ENCODE measurements at places on chromosomes 1 and 21.

DNA sequence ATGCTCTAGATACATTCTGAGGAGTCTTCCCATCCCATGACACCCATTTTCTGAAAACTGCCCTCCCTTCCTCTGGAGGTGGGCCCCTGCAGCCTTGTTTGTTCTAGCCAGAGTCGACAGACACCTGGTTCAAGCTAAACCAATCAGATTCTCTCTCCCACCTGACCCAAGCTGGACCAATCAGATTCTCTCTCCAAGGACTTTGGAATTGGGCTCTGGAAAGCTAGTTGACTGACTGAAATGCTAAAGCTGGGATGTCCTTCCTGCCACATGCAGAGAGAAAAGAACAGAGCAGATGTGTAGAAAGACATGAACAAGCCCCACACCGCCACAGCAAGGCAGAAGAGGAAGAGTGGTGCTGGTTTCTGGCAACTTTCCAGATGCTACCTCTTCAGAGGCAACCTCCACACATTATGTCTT lies 24.6 kb downstream of the ASAP3 start:
- DNase-seq, result no peak

- peak; percentile 40 for DNase-seq
Observed at GRCh38 chr1:62625415-62625814, 28.1 kb downstream of the ANGPTL3 start.

DNA sequence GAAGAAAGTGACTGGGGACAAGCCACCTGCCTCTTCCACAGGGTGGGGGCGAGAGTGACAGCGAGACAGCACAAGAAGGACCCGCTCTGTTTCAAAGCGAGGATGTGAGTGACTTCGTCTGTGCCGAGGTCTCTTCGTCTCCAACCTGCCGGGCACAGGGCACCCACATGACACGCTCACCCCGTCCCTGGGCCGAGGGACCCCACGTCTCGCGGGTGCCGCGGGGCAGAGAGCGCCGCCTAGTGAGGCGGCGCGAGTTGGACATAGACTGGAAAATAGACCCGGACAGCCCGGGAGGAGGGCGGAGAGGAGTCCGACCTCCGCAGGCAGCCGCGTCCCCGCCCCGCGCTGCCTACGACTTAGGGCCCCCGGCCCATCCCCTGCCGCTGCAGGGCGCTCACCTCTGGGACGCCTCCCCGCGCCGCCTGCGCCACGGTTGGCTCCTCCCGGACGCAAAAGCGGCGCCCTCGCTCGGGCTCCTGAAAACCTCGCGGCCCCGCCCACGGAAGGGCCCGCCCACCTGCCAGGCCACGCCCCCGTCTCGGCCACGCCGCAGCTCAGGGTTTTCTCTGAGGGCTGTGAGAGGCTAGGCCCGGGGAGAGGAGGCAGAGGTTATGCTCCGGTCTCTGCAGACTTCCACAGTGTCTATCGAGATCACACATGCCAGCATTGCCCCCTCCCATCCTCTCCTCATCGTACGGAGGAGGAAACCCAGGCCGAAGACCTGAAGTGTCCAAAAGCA lies at the start of gene TLR5:
TLR5 (minus strand) TSS at position 454 of the 742 bp plus-strand sequence. CDS start 30,217 bp downstream, outside the sequence.
- DNase-seq, result peak; percentile 12

GRCh38 chr1:17239420-17239819 lies 9.5 kb upstream of the PADI3 start:
- DNase-seq, result peak; percentile 32

- no peak for DNase-seq
Observed at GRCh38 chr1:6116137-6116536, 64.0 kb downstream of the CHD5 start.

DNA sequence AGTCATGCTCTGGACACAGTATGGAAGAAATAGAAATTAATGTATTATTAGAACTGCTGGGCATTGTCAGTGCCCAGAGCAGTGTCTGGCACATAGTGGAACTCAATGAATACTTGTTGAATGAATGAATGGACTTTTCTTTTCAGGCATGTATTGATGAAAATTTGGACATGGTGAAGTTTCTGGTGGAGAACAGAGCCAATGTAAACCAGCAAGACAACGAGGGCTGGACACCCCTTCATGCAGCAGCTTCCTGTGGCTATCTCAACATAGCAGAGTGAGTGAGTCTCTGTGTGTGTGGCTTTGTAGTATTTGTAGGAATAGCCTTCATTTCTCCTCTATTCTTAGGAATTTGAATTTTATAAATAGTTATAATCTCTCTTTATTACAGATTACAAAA lies 68.1 kb downstream of the PPP1R12B start:
- no peak for DNase-seq

DNA sequence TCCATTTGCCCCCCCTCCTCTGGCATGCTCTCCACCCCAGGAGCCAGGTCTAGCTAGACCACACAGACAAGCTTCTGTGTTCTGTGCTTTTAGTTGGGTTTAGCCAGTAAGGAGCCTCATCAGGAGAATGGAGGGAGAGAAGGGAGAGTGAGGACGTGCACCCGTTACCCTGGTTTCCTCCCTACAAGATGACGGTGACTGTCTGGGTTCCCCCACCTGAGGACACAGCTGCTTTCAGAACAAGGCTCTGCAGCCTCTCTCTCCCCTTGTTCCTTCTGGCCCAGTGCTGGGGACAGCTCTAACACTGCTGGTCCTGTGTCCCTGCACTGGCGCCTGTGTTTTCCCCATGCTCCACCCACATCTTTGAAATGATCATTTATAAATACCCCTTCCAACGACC lies 184.4 kb upstream of the GALNT2 start:
- no peak for DNase-seq

- DNase-seq, result no peak
Observed at GRCh38 chr21:45853703-45854342, 127.7 kb upstream of the COL6A1 start.

DNA sequence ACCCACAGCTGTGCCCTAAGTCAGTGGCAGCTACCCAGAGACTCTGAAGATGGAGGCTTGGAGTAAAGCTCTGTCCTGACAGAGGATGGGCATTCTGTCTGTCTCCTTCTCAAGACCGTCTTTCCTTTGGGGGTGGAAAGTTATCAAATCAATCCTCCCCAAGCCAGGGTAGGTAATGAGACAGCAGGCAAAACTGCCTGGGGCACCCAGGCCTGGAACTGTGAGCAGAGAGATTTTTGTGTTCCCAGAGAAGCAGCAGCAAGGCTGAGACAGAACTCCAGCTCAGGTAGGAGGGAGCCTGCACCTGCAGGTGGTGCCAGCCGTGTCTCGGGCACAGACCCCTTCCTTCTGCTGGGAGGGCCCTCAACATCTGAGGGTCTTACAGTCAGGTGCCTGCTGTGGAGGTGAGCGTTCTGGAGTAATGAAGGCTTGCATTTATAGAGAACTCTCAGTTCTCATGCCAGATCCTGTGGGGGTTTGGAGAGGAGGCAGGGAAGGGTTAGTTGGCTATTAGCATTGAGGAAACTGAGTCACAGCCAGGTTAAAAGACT lies 95.6 kb downstream of the RIPK4 start:
- DNase-seq, result no peak

GRCh38 chr1:168477792-168478191 lies 66.0 kb downstream of the XCL2 start:
- no peak for DNase-seq

DNA sequence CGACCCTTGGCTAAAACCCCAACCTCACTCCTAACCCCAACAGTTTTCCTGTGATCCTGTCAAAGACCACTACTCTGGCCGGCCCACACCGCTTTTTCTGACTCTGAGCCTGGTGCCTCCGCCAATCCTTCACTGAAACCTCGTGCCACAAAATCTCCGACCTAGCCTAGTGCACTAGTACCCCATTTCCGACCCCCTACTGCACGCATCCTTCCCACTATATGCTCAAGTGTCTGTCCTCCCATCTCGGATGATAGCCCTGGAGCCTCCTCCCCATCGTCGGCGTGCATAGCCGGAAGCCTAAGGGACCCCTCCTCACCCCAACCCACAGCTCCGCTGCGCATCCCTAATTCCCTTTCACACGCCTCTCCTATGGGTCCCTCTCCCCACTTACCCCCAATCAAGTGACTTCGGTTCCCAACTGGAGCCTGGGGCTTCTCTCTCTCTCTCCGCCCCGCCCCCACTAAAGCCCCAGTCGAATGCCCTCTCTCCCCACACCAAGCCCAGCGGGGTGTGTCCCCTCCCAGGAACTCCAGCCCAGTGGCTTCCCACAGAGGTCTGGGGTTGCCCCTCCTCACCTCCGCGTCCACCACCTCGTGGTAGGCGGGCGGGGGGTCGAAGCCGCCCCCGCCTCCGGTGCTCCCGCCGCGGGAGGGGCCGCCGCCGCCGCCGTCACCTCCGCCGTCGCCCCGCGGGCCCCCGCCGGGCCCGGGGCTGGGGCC lies 791 bp downstream of the USP24 start:
- no peak for DNase-seq

DNA sequence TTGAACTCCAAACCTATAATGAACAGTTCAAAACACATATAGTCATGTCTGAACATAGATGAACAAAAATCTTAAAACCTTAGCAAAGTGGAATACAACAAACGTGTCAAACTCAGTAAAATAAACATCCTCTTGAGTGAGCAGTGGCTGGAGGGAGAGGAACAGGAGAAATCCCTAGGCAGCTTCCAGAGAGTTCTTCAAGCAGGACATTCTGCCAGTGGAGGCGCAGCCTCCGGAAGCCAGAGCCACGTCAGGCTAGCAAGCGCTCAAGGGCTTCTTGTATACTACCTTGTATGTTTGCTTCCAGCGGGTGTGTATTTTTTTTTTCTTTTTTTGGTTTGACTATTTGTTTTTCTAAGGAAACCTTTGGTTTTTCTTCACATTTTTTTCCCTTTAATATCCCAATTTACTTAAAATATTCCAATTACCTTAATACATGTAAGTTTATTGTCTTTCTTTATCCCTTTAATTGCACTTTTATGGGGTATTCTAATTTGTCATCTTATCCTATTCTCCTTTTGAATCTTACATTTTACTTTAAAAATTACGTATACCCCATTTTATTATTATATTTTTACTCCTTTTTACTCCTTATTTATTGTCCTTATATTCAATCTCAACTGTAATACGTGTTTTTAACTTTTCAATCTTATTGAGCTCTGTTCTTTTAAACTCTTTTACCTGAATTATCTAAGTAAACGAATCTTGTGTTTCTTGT lies 42.0 kb downstream of the COLGALT2 start:
- no peak for DNase-seq

DNA sequence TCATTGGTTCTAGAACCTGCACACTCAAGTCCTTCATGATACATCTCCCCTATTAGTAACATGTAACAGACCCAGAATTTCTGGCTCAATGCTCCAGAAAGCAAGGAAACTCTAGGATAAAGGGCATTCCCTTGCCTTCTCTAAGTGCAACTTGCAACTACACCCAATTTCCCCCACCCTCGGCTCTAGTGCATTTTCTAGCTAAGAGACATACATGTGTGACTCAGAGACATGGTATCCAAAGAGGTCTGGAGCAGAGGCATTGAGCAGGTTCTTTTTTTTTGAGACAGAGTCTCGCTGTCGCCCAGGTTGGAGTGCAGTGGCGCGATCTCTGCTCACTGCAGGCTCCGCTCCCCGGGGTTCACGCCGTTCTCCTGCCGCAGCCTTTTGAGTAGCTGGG lies 132.9 kb downstream of the ZC3H11B start:
- DNase-seq, result no peak

GRCh38 chr1:226577401-226578180 lies 29.0 kb downstream of the STUM start:
- DNase-seq, result no peak

GRCh38 chr1:25505656-25506385 lies 37.6 kb upstream of the LDLRAP1 start:
- no peak for DNase-seq

- DNase-seq, result no peak
Observed at GRCh38 chr1:225418059-225418458, 9.8 kb downstream of the LBR start.

- no peak for DNase-seq
Observed at GRCh38 chr1:63032171-63032570, 248.2 kb downstream of the ATG4C start.

DNA sequence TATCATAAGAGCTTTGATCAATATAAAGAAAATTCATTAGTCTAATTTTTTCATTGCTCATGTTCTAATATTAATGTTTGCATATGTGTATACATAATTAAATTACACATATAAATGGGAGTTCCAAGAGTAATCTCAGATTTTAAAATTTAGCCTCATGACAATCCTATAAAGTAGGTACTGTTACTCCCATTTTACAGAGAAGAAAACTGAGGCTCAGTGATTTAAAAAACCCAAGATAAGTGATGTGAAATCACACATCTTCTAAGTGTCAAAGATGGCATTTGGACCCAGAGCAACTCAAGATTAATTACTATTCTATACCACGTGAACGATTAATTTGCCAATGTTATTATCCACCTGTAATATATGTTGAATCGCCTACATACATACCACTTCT lies 122.3 kb downstream of the TM2D1 start:
- no peak for DNase-seq
